ENCODE measurements at places on chromosomes 5 and 9.

GRCh38 chr5:42502613-42503470, 79.6 kb downstream of the GHR start:
- DNase-seq = no peak

- no peak for DNase-seq
Observed at GRCh38 chr9:107363516-107364152, 80.6 kb downstream of the RAD23B start.

- no peak for DNase-seq
Observed at GRCh38 chr5:115656404-115656803, 30.6 kb upstream of the TMED7 start.

DNA sequence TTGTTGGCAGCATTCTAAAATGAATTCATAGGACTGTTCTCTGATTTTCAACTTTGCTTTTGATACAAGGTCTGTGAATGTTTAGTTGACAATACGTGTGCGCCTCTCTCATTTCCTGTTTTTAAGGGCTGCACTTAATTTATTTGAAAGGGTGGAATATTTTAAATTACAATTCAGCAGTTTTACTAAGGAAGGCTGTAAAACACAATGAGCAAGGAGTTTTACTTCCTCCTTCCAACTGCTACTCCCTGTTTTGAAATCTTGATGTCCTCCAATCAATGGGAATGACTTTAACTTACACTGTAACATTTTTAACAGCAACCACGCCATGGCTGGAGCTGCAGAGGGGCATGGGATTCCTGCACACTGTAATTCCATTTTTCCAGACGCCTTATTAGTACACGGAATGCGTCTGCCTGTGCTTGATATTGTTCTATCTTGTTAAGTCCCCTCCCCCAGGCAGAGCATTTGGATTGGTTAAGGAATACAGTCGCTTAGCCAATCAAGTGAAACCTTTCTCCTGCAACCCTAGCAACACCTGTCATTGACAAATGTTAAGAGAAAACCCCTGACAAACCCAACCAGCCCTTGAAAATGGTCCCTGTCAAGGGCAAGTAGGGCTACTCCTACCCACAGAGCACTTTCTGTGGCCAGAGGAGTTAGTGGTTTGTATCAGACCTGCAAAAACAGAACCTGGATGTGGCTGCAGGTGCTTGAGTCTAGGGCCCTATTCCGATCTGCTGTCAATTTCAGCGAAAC, 12.5 kb upstream of the ZSWIM6 start:
- peak; percentile 40 for DNase-seq

GRCh38 chr5:133480866-133481265, 131.5 kb downstream of the FSTL4 start:
- no peak for DNase-seq

DNA sequence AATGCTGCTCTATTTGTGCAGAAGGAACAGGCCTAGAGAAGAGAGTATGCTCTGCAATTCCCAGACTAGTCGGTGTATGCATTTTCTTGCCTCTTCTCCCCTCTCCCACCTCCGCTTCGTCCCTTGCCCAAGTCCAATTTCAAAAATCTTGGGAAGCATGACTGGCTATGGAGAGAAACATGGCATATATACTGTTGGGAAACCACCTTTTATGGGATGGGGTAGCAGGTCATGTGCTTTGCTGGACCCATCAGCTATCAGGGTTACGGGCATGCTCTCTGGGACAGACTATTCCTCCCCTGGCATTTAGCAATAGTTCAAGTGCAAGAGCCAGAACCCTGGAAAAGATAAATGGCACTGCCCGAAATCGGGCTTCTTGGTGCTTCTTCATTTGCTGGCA, 12.0 kb downstream of the ISL1 start:
- DNase-seq = no peak

DNA sequence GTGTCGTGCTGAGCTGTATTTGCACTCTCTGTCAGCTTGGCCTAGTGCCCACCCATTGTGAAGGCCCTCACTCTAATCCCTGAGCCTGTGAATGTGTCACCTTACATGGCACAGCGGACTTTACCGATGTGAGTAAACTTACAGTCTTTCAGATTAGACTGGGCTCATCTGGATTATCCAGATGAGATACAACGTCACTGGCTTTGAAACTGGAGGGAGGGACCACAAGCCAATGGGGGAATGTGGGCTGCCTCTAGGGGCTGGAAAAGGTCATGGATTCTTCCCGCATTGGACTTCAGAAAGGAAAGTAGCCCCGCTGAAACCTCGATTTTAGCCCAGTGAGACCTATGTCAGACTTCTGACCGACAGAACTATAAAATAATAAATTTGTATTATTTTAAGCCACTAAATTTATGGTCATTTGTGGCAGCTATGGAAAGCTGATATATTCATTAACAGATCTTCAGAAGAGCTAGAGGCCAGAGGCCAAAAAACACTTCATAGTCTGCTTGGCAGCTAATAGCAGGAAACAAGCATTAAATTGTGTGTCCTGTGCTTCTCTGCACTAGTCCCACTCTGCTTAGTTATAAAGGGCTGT, 139.0 kb upstream of the GAS1 start:
- DNase-seq = no peak

GRCh38 chr5:115423541-115423940, 121.0 kb downstream of the FEM1C start:
- DNase-seq = peak; percentile 31

GRCh38 chr9:114180696-114181606, 25.6 kb downstream of the COL27A1 start:
- DNase-seq = no peak

GRCh38 chr5:137279521-137280231, 219.4 kb downstream of the SPOCK1 start:
- no peak for DNase-seq

- no peak for DNase-seq
Observed at GRCh38 chr5:145903867-145904266, 31.1 kb upstream of the GRXCR2 start.

DNA sequence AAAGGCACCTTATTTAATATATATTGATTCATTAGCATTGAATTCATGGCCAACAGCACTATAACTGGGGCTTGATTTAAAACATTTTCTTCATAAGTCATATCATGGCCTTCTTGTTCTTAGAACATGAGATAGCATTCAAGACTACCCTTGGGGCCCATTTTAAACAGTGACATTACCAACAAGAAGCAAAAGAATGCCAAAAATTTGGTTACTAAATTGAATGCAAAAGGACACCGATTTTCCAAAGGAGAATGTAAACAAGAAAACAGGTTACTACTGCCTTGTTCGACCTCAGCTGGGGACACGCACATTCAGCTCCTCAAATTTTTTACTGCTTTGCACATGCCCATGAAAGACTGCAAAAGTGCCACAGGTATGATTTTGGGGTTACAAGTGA, 219.4 kb upstream of the TLE4 start:
- DNase-seq = no peak

Data from Ammon's horn (tissue), 1 donor.